NCI-H1092 (cell line): ENCODE measurements at places on chromosomes 12 and 14.
A peak's percentile ranks its signal among the peaks of the same experiment; 100 is the strongest.

DNA sequence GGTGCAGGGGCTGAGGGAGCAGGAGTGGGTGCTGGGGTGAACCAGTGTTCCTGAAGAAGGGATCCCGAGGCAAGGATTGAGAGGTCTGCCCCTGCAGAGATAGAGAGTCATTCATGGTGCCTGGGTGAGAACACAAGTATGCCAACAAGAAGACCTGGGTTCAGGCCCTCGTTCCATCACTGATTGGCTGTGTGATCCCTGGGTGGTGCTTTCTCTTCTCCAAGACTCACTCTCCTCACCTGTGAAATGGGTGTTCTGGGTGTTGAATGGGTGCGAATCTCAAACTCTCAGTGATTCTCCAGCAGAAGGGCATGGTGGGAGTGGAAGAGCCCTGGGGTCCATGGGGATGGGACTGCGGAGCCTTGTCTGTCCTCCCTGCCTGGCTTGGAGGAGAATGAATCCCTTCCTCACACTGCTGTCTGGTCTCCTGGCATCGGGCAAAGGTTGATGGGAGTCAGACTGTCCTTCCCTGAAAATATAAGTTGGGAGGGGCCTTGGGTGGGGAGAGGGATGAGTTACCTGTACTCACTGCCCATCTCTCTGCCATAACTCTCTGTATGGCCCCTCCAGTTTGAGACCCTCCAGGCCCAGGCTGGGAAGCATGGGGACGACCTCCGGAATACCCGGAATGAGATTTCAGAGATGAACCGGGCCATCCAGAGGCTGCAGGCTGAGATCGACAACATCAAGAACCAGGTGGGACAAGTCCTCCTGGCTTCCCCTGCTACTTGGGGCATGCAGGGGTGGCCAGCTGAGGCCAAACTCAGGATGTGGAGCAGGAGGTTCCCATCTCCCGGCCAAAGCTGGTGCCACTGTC lies 9.6 kb downstream of the KRT7 start:
- DNase-seq, result no peak

- peak; percentile 15 for DNase-seq
Observed at GRCh38 chr14:93923626-93924025, 3.5 kb upstream of the FAM181A start.

DNA sequence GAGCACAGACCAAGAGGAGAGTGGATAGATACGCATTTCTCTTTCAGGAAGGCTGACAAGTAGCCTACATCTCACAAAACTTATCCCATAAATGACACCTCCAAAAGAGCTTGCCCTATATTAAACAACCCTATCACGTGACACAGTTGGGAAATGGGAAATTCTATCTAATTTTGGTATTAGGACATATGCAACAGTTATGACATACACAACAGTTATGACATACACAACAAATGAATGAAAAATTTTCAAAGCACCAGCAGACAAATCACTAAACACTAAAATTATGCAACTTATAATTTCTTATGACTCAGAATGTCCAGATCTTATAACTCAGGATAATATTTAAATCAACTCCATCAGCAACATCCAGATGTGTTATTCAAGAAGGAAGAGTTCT lies 54.1 kb downstream of the DUSP16 start:
- no peak for DNase-seq

GRCh38 chr12:52581481-52581880 lies 7.8 kb upstream of the KRT74 start:
- no peak for DNase-seq

- DNase-seq, result no peak
Observed at GRCh38 chr14:104773505-104774452, 20.8 kb downstream of the SIVA1 start.

GRCh38 chr14:74840603-74841030 lies 35.3 kb downstream of the PROX2 start:
- DNase-seq, result no peak

GRCh38 chr14:29738950-29739349 lies 188.7 kb downstream of the PRKD1 start:
- no peak for DNase-seq

DNA sequence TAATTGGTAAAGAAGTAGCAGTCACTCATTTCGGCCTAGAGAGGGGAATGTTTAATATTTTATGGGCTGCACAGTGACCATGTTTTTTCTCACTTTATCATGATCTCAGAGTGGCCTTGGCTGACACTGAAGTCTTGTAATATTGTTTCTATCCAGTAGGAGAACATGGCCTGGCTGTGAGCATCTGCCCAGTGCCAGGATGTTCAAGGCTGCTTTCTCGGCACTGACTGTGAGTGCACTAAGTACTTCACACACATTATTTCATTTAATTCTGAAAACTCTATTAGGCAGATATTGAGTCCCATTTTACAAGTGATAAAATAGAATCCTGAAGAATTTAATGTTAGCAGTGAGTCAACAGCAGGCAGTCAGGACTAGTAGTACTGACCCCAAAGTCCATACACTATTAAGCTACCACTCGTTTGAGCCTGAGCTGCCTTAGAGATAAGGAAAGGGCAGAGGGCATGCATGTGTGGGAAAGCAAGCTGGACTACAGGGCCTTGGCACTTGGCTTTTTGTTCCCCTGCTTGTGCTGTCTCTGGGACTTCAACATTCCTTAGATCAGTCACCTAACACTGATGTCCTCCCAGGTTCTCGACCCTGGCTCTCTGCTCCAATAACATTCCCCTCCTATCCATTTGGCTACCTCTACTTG lies 42.2 kb upstream of the APPL2 start:
- no peak for DNase-seq
